Choroid plexus epithelial cell (primary cell): ENCODE measurements at places on chromosomes 4 and X.
A peak's percentile ranks its signal among the peaks of the same experiment; 100 is the strongest.

- DNase-seq: peak; percentile 50
Observed at GRCh38 chr4:87865288-87865687, 32.5 kb downstream of the MEPE start.

GRCh38 chr4:185700048-185700447 lies 111.9 kb downstream of the SORBS2 start:
- no peak for DNase-seq

DNA sequence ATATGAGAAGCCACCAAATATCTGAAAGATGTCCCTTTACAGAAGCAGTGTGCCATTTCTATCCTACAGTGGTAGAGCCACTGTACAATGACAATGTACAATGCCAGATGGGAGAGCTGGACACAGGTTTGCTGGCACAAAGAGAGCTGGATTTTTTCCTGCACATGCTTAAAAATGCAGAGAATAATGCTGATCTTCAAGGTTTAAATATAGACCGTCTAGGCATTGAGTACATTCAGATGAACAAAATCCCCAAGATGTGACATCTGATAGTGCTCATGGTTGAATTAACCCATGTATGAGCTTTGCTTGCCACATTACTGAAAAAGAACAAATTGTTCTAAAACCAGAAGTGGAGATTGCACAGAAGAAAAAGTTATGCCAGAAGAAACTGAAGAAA lies 11.7 kb downstream of the ADGRL3 start:
- DNase-seq: peak; percentile 30

GRCh38 chr4:77012726-77013125 lies 63.1 kb downstream of the CCNI start:
- DNase-seq: no peak

DNA sequence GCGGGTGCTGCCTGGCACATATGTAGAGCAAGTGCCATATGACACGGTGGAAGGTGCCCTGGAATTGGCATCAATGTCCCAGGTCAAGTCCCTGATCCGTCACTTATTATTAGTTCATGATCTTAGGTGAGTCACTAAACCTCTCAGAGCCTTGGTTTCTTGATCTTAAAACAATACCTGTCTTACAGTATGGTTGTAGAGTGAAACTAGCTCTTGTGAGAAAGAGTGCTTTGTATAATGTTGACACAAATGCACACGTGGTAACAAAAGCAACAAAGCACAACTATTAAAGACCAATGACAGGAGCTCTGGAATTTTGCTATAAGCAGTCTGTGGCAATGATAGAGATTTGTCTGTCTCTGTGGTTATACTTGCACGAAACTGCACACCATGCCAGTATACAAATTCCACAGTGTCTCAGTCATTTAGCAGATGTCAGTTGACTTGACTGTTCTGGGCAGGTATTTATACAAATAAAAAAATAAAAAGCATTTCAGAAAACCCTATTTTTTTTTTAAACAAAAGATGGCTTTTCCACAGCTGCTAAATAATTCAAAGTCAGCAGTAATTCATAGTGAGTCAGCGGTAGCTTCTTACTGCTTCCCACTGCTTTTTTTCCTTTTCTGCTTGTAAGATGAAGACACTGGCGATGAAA lies 19.7 kb upstream of the ACSL1 start:
- peak; percentile 58 for DNase-seq
